ENCODE measurements at places on chromosomes 5 and 9.

DNA sequence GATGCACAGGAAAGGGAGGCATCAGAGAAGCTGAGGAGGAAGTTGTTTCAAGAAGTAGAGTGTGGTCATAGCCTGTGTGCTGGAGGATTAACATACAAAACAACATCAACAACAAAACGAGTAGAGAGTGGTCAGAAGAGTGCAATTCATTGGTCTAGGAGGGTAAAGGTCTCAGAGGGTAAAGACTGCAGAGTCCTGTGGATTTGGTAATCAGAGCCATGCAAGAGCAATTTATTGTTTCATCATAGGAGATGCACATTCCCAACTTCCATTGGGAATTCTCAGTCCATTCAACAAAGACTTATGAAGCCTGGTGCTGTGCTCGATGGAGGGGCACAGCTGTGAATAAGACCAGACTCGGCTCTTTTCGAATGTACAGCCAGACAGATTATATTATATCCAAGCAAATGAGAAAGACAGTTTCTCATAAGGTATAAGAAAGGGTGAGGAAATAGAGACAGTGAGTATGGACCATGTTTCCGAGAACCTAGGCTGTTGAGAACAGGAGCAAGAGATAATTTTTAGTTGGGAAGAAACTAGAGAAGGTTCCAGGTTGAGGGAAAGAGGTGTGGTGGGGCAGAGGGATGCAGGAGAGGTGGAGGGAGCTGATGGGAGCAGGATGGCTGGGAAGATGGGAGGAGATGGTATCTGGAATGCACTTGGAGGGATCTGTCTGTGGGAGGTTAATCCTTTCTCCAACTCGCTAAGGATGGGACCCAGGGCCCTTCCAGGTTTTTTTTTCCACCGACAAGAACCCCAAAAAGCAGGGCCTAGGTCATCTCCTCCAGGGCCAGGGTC is 7.9 kb upstream of the MYORG start:
- no peaks in the 10 kb centered on the region for H3K36me3 ChIP-seq
- peaks cover 11% of the 10 kb centered on the region for H3K27me3 ChIP-seq
- DNase-seq, result peak; percentile 2
- no peak overlapping the region for H3K27ac ChIP-seq
- H3K4me3 ChIP-seq, result no peak overlapping the region
- peaks cover 21% of the 10 kb centered on the region for H3K4me1 ChIP-seq

DNA sequence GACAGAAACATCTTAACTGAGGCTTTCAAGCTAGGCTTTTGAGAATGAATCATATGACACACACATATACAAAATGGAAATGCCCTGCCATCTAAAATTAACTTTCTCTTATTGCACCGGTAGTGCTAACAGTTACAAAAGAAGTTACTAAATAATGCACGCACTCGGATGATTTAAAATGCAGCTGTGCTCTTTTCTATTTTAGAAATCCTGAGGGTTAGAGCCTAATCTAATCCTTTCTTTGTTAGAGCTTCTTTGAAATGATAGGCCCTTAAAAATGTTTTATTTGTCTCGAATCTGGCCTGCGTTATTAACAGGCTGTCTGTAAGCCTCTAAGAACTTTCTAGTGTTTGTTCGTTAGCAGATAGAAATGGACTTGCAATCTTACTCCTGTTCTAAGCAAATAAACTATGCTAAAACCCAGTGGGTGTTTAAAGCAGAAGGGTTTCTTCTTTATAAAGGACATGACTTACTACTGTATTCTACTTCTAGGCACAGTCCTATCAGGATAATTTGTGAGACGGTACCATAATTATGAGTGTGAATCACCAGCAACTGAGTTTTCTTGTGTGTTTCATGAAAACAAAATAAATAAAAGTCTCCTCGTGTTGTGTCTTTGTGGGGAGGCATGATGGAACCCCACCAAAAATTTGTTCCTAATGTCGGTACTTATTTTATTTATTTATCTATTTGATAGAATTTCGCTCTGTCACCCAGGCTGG is 69.2 kb upstream of the MYO10 start:
- H3K27me3 ChIP-seq, result no peaks in the 10 kb centered on the region
- no peak for DNase-seq
- no peaks in the 10 kb centered on the region for H3K4me1 ChIP-seq
- no peak overlapping the region for H3K27ac ChIP-seq
- no peak overlapping the region for H3K4me3 ChIP-seq

DNA sequence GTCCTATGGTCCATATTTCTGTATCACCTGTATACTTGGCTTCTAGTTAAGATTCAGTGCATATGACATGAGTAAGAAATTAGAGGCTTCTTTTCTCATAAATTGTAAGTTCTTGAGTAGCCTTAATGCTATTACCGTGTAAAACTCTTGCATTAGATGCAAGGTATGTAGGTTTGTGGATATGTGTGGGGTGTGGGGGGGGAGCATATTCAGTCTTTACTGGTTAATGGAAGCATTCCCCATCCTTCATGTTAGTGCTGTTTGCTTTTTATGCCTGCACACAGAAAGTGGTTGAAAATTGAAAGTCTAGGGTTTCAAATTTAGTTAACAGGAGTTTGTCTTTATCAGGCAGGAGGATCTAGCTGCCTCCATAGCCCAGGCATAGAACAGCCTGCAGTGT is 16.1 kb downstream of the RAI14 start:
- no peak overlapping the region for H3K4me3 ChIP-seq
- H3K36me3 ChIP-seq, result no peaks in the 10 kb centered on the region
- DNase-seq, result no peak
- H3K4me1 ChIP-seq, result no peaks in the 10 kb centered on the region
- peaks cover 3% of the 10 kb centered on the region for H3K27me3 ChIP-seq

DNA sequence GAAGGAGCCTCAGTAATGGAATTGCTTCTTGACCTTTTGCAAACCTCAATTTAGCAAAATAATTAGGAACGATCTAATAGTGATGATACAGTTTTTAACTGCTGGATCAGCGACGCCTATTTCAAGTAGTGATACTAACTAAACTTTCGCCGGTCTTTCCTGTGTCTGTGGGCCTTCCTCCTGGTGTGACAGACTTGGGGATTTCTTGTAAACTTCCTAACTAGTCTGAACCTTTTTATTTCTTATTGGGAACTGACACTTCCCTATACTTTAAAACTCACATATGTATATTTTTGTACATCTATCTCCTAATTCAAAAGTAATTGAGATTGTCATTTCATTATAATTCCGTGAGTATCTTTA is 15.2 kb downstream of the ITGA1 start:
- H3K4me3 ChIP-seq, result peak overlapping the region; percentile 40
- no peak for DNase-seq
- no peaks in the 10 kb centered on the region for H3K27me3 ChIP-seq
- H3K4me1 ChIP-seq, result peaks cover 52% of the 10 kb centered on the region
- peaks cover 29% of the 10 kb centered on the region for H3K36me3 ChIP-seq

DNA sequence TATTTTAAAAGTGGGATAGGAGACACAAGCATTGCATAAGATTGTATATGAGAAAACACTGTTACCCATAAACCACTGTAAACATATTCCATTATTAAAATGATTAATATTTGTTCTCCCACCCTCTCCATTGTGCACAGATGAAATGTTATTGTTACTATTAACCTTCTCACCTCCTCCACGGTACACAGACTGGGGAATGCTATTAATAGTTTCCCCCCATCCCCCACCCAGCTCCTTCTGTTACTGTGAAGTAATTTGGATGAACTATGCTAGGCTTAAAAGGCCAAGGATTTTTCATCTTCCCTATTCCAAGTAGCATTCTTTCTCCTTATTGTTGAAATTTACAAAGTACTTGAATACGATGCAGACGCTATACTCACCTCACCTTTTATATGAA is 91.4 kb downstream of the JAKMIP2 start:
- H3K27me3 ChIP-seq, result no peaks in the 10 kb centered on the region
- H3K27ac ChIP-seq, result no peak overlapping the region
- no peaks in the 10 kb centered on the region for H3K36me3 ChIP-seq
- H3K4me3 ChIP-seq, result no peak overlapping the region
- no peak for DNase-seq
- no peaks in the 10 kb centered on the region for H3K4me1 ChIP-seq

DNA sequence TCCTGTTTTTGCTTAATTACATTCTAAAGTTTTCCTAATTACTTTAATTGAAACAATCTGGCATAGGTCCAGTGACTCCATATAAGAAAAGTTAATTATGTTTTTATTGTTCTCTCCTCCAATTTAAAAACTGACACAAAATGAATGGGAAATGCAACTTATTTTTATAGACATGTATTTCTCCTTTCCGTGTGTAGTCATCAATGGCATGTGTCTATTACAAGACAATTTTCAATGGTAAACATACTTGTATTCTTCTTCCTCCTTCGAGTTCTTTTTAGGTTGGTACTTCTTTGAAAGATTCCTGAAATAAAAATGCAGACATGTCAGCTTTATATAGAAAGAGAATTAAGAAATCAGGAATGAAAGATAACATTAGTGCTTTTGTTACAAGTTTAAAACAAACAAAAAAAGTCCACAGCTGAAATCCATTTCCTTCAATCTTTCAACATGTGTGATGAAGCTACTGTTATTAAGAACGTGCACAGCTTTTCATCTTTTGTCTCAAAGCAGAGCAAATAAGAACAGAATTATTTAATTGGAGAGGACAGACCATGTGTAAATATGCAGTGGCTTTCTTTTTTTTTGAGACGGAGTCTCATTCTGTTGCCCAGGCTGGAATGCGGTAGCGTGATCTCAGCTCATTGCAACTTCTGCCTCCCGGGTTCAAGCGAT is 63.8 kb downstream of the FNBP1 start:
- H3K27me3 ChIP-seq, result no peaks in the 10 kb centered on the region
- no peak overlapping the region for H3K4me3 ChIP-seq
- peaks cover 28% of the 10 kb centered on the region for H3K4me1 ChIP-seq
- H3K36me3 ChIP-seq, result peaks cover 52% of the 10 kb centered on the region

- no peaks in the 10 kb centered on the region for H3K27me3 ChIP-seq
- DNase-seq, result no peak
- H3K36me3 ChIP-seq, result no peaks in the 10 kb centered on the region
- no peaks in the 10 kb centered on the region for H3K4me1 ChIP-seq
Measured at GRCh38 chr9:130193531-130194377, 21.6 kb downstream of the NCS1 start.

DNA sequence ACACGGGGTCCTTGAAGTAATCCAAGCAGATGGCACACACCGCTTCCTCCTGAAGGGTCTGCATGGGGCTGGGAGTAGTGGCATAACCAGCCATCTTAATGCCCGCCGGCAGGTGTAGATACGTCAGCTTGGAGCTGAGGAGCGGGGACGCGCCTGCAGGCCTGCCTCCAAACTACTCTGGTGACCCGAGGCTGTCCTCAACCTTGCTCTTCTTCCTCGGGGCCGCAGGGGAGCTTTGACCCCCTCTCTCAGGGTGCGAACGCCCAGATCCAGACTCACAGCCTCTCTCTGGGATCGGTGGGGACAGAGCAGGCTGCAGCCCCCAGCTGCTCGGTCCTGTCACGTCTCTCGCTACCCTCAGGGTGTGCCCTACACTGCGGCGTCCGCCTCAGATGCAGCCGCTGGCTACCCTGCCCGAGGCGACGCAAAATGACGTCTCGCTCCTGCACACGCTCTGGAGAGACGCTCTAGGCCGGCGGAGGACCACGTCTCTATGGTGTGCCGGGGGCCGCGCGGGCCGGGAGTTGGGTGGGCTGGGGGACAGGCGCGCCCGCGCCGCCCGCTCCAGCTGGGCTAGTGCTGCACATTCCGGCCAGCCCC is at the start of gene TRIM52:
TSS of gene TRIM52 (minus strand) at position 424 of the 600 bp plus-strand sequence. CDS start at position 94, 330 bp downstream.
- peak within 1 kb of the TSS; percentile 94 for H3K4me3 ChIP-seq
- DNase-seq, result peak; percentile 93
- H3K27ac ChIP-seq, result peak within 1 kb of the TSS; percentile 95
- peaks cover 45% of the 10 kb centered on the region for H3K4me1 ChIP-seq

- peaks cover 84% of the 10 kb centered on the region for H3K36me3 ChIP-seq
- peak overlapping the region; percentile 81 for H3K27ac ChIP-seq
- H3K27me3 ChIP-seq, result no peaks in the 10 kb centered on the region
- H3K4me1 ChIP-seq, result peaks cover 62% of the 10 kb centered on the region
Measured at GRCh38 chr5:40687321-40687720, 7.6 kb downstream of the PTGER4 start.

DNA sequence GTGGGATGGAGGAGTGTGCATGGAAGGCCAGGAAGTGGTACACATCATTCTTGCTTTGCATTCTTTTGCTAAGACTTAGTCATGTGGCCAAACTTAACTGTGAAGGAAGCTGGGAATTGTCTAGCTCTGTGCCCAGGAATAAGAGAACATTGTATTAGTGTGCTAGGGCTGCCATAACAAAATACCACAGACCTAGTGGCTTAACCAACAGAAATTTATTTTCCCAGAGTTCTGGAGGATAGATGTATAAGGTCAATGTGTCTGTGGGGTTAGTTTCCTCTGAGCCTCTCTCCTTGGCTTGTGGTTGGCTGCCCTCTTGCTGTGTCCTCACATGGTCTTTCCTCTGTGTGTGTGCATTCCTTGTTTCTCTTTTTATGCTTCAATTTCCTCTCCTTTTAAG is 32.4 kb downstream of the NNT start:
- no peak for DNase-seq
- peak overlapping the region; percentile 21 for H3K27ac ChIP-seq
- peaks cover 4% of the 10 kb centered on the region for H3K4me1 ChIP-seq
- H3K36me3 ChIP-seq, result peaks cover 55% of the 10 kb centered on the region
- no peak overlapping the region for H3K4me3 ChIP-seq

DNA sequence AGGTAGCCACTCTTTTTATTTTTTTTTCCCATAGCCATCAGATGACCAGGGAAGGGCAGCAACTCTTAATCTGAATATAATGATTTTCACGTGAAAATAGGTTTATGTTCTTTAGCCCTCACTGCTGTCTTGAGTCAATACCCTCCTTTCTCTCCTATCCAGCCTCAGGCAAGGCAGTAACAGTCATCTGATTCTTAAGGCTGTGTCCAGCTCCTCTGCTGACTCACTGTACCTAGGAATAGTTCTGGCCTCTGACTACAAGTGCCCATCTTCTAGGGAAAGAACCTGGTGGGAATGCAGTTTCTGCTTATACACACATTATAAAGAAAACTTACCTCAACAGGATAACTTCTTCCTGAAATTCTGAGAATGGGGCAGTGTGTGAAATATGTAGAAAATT is 30.7 kb downstream of the DHX29 start:
- no peaks in the 10 kb centered on the region for H3K27me3 ChIP-seq
- H3K4me3 ChIP-seq, result no peak overlapping the region
- H3K4me1 ChIP-seq, result no peaks in the 10 kb centered on the region
- peaks cover 43% of the 10 kb centered on the region for H3K36me3 ChIP-seq
- H3K27ac ChIP-seq, result no peak overlapping the region
- DNase-seq, result no peak

DNA sequence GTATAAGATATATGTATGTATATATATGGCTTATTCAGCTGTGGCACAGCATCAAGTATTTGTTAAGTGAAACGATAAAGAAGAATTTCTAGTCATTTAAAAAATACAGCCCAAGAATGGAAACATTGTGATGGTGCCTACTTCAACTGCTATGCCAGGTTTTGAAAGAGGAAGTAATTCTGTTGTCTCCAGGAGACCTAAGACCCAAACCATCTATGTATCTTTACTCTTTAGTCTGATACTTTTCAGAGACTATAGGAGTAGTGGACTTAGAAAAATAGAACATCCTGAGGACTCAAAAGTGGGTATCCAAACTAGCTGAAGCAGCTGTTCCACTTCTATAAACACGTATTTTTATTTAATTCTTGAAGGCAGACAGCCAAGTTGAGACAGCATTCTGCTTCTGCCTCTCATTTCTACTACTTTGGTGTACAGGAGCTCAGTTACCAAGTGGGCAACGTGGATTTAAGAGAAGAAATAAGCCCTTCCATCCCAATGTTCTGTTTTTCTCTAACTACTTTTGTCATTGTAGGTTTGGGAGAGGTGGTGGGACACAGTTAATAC is 110.7 kb downstream of the RPS23 start:
- H3K4me1 ChIP-seq, result peaks cover 3% of the 10 kb centered on the region
- DNase-seq, result no peak

GRCh38 chr5:38515092-38515491 is 41.4 kb downstream of the LIFR start:
- H3K4me3 ChIP-seq, result no peak overlapping the region
- no peak for DNase-seq
- peaks cover 17% of the 10 kb centered on the region for H3K27me3 ChIP-seq
- no peak overlapping the region for H3K27ac ChIP-seq
- H3K36me3 ChIP-seq, result no peaks in the 10 kb centered on the region
- no peaks in the 10 kb centered on the region for H3K4me1 ChIP-seq
